GOT3 (cell line): ENCODE measurements at places on chromosomes 6 and 20.

GRCh38 chr6:11096109-11096508, 2.5 kb downstream of the SMIM13 start:
- no peak for DNase-seq

DNA sequence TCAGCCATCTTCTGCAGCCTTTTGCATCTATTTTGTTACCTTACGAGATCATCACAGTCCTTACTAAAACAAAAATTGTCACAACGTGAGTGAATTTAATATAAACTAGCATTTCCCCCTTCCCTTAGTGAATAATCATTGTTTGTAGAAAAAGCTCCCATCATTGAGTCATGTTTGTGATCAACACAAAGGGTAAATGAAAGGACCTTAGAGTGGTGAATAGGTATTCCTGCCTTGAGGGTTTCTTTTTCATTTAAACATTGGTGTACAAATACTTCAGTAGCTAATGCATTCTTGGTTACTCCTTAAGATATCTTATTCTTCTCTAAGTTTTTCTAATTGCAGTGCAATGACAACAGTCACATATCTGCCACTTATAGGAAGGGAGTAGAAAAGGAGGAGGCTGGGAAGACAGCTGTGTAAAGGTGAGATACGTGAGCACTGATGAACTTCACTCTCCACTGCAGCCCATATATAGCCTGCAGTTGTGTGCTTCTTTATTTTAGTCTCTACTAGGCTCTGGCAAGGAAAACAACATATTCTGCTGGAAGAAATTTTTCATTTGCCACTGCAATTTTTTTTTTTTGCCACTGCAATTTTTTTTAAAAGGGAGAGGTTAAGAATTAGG, 27.8 kb downstream of the ADGRG6 start:
- no peak for DNase-seq

GRCh38 chr6:225121-225721, 67.1 kb upstream of the DUSP22 start:
- no peak for DNase-seq

DNA sequence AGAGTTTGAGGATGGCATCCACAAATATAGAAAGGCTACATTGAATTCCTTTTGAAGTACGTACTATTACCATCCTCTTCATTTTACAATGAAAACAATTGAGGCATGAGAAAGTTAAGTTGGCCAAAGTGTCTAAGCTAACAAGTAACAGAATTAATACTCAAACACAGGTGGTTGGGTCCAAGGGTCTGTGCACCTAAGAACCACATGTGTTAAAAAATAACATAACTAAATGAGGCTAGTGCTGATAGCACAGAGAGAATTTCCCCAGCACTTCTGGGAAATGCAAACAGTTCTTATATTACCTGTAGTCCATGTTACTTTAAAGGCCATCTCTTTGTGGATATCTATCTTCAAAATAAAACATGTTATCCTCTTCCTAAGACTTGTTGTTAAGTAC, 10.5 kb upstream of the KHDRBS2 start:
- DNase-seq, result no peak

DNA sequence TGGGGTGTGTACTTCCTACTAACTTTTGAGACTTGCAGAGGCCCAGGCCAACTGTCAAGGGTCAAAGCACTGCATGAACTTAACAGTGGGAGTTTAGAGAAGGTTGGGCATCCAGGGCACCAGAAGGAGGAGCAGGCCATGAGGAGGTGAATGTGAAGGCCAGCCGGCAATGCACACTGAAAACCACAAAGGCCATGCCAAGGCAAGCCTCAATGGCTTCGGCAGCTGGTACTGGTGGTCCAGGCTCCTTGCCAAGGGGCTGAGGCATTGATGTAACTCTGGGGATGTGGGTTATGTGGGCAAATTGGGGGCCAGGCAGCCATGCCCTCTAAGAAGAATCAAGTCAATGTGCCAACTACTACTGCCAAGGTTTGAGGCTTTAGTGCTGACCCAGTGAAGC, 222.4 kb downstream of the UNC5CL start:
- DNase-seq, result no peak

- no peak for DNase-seq
Measured at GRCh38 chr20:9206486-9206885, 137.6 kb downstream of the PLCB4 start.

DNA sequence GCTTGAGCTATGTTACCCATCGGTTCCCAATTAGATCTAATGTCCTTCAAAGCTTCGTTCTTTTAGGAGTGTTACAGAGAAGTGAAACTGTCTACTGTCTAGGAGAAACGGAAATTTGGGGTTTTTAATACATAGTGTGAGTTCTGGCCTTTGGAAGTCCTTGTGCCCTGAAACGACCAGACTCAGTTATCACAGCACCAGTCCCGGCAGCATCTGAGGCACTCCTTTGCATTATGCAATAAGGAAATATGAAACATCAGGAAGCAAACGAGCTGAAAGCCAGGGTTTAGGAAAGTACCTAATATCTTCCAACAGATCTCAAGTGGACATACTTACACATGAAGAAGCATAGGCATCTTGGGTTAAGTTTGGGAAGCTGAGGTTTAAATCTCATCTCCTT, 61.8 kb upstream of the ADGRF1 start:
- no peak for DNase-seq

GRCh38 chr6:152636021-152636608, 1.0 kb downstream of the SYNE1 start:
- no peak for DNase-seq

- DNase-seq, result no peak
Measured at GRCh38 chr6:44171899-44172546, 13.4 kb downstream of the CAPN11 start.

DNA sequence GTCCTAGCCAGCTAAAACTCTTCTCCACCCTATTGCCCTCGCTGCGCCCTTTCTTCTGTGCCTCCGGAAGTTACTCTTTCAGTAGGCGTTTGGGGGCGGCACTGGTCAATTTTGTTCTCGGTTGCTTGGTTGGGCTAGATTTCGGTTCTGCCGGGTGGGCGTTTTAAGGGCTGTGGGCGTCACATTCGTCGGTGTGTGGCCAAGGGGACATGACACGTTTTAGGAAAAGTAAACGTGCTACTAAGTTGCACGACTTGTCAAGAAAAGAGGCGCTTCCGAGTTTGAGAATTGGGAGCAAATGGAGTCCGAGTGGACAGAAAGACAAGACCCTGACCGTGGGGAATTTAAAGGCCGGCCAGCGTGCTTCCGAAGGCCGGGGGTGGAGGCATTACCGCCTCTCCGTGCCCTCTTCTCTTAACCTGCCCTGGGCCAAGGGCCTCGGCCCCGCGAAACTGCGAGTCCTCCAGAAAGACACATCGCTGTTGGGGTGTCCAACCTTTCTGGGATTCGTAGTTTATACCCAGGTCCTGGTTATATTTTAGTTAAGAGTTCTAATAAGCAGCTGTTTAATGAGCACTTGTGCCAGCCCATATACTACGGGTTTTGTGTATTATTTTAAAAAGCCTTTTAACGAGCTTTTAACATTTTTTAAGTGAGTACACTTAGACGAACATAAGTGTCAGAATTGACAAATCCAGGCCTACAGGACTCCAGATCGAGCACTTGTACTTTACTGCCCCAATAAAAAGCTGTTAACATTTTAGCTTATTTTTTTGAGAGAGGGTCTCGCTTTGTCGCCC, 664 bp upstream of the BAG6 start:
- DNase-seq, result peak; percentile 77

DNA sequence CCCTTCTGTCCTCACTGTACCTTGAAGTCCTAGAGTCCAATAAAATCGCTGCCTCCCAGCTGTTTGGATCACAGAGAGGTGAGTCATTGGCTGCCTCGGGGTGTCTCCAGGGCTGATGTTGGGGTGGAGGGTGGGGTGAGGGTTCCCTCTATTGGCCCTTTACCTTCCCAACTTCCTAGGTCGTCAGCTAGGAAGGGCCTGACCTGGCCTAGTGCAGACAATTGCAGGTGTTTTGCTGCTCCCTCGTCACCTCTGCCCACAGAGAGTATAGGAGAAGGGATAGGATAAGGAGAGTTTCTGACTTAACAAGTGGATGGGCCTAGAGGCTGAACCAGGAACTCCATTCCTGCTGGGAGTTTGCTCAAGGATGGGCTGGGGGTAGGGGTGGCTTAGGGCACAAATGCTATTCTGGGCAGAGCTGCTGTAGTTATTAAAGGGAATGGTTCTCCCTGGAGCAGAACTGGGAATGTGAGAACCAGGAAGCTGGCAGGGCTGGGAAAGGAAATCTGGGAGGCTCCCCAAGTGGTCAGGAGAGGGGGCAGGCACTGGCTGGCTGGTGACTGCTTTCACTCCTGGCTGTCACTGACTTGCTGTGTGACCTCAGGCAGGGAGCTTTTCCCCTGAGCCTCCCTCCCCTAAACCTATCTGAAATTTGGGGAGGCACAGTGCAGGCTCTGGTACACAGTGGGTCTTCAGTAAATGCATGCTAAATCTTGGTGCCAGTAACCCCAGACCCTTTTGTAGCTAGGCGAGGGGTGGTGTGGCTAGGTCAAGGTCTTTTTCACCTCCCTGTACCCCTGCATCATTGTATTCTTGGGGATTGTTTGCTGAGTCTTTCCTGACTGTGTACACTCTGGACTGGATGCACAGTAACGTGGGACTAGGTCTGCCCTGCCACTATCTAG, 1.5 kb downstream of the TP53INP2 start:
- DNase-seq, result no peak

GRCh38 chr6:39053016-39053624, 4.5 kb downstream of the GLP1R start:
- DNase-seq, result no peak

- no peak for DNase-seq
Measured at GRCh38 chr20:1357921-1358671, 29.2 kb upstream of the SDCBP2 start.

DNA sequence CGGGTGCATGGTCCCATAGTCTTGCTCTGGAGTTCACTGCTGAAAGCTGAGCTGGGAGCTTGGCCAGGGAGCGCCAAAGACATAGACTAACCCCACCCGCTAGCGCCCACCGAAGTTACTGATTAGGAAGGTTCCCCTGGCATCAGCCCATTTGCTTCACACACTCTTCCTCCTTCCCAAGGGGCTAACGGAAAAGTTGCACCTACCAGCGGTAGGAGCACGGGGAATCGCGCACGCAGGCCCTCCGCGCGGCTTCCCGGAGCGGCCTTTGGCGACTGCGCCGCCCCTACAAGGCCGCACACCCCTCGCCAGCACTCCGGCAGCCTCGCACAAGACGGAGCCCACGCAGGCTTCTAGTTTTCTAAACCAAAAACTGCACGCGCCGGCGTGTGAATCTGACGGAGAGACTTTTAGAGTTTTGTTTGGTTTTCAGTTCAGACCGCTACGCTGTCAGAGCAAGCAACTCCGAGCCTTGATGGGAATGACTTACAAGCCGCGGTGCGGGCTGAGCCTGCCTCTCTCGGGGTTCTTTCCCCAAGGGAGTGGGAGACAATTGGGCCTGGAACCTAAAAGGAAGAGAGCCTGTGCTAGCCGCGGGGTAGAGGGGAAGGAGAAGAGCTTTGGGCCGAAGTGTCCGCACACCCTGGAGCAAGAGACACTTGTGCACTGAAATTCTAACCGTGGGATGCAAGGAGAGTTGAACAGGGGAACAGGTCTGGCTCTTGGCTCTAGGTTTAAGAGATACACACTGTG, 891 bp upstream of the POU3F2 start:
- no peak for DNase-seq

DNA sequence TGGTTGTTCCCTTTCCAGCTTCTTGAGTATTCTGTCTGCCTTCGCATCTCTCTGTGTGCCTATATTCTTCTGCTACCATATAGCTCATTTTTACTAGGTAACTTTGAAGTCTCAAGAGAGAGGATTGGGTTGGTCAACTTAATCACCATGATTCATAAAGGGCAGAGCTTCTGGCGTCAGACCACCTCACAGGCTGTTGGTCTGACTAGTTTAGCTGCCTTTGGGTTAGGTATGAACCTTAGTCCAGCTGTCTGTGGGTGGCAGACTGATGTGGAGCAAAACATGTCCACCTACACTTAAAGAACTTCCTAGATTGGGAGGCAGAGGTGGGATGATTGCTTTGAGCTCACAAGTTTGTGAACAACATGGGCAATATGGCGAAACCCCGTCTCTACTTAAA, 192.2 kb upstream of the SGK1 start:
- no peak for DNase-seq

DNA sequence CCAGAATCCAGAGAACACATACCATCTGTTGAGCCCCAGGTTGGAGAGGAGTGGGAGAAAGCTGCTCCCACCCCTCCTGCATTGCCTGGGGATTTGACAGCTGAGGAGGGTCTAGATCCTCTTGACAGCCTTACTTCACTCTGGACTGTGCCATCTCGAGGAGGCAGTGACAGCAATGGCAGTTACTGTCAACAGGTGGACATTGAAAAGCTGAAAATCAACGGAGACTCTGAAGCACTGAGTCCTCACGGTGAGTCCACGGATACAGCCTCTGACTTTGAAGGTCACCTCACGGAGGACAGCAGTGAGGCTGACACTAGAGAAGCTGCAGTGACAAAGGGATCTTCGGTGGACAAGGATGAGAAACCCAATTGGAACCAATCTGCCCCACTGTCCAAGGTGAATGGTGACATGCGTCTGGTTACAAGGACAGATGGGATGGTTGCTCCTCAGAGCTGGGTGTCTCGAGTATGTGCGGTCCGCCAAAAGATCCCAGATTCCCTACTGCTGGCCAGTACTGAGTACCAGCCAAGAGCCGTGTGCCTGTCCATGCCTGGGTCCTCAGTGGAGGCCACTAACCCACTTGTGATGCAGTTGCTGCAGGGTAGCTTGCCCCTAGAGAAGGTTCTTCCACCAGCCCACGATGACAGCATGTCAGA, 77.4 kb downstream of the ASXL1 start:
- no peak for DNase-seq

DNA sequence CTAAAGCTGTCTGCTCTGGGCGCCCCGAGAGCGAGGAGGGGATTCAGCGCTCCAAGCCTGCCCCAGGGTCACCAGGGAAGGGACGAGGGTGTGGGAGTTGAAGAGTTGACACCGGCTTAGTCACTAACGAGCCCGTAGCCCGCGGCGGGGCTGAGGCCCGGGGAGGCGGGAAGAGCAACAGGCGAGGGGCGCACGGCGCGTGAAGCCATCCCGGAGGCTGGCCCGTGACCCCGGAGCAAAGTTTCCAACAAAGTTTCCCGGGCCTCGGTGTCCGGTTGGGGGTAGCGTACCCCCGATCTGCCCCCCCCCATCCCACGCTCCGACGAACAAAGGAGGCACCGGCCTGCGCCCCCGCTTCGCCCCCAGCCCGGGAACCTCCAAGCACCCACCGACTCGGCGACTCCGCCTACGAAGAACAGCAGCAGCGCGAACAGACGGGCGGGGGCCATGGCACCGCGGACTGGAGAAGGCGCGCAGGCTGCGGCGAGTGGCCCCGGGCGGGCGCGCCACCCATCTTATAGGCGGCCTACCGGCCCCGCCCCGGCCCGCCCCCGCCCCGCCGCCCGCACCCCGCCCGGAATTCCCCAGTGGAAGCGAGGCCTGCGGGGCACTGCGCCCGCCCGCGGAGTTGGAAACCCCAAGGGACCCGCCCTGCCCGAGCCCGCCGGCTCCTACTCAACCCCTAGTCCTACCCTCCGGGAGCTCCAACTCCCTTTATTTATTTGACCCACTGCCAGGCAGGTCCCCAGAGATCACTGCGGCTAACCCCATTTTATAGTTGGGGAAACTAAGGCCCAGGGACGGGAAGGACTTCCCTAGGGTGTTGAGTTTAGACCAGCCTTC, at the start of gene SDC4:
Gene SDC4 (minus strand): TSS at position 489 of the 843 bp plus-strand sequence. CDS start 40 bp downstream, at position 449.
- DNase-seq, result peak; percentile 64

GRCh38 chr20:34375977-34376430, 12.9 kb downstream of the ITCH start:
- DNase-seq, result no peak

- DNase-seq, result no peak
Measured at GRCh38 chr6:167699141-167699931, 127.4 kb upstream of the AFDN start.
